ENCODE measurements at places on chromosomes 5 and 9. TPM values are rescaled to one million over a fixed set of nuclear protein-coding genes. Genes with fewer than 3 reads are reported as not detected.

DNA sequence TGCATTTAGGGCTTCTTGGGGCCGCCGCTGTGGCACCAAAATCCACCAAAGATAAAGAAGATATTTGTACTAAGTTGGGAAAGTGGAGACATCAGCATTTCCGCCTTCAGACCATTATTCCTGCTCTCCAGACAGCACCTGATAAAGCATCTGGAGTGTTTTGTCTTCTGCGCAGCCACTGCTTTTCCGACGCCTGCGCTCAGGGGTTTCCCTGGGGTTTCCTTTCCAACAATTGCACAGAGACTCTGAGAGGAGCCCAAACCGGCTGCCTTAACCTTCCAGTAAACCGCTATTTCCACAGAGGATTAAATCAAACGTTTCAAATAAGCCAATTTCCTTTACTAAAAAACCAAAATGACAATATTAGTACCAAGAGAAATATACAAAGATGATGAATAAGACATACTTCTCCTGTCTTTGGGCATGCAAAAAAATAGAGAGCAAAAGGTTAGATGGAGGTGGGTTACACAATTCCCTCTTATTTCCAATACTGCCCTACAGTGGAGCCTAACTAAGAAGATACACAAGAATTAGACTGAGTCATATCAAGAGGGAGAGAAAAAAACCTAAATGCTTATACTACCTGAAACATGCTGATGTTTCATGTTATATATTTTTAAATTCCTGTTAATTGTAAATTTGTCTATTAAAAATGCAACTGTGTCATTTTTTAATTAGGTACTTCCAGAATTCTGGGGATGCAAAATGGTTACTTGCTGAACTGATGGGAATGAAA, 98.4 kb downstream of the MAPKAP1 start:
- DNase-seq = no peak
- H3K4me3 ChIP-seq = no peak overlapping the region
- no peaks in the 10 kb centered on the region for H3K27me3 ChIP-seq
- no peaks in the 10 kb centered on the region for H3K36me3 ChIP-seq
- peaks cover 6% of the 10 kb centered on the region for H3K4me1 ChIP-seq
- no peak overlapping the region for H3K27ac ChIP-seq

GRCh38 chr5:81265101-81265500, 32.0 kb downstream of the CKMT2 start:
- no peak overlapping the region for H3K4me3 ChIP-seq
- no peak overlapping the region for H3K27ac ChIP-seq
- no peak for DNase-seq
- H3K36me3 ChIP-seq = no peaks in the 10 kb centered on the region
- no peaks in the 10 kb centered on the region for H3K27me3 ChIP-seq
- H3K4me1 ChIP-seq = peaks cover 8% of the 10 kb centered on the region

GRCh38 chr5:103667068-103667467, 104.5 kb upstream of the NUDT12 start:
- H3K4me1 ChIP-seq = no peaks in the 10 kb centered on the region
- H3K27ac ChIP-seq = no peak overlapping the region
- no peaks in the 10 kb centered on the region for H3K27me3 ChIP-seq
- no peaks in the 10 kb centered on the region for H3K36me3 ChIP-seq

DNA sequence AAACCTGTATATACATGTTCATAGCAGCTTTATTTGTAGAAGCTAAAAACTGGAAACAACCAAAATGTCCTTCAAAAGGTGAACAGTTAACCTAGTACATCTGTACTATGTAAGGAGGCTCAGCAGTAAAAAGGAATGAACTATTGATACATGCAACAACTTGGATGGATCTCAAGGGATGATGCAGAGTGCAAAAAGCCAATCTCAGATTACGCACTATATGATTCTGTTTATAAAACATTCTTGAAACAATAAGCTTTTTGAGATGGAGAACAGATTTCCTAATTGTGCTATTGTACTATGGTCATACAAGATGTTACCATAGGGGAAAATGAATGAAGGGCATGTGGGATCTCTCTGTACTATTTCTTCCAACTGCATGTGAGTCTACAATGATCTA, 88.9 kb downstream of the PAM start:
- no peaks in the 10 kb centered on the region for H3K36me3 ChIP-seq
- H3K27ac ChIP-seq = no peak overlapping the region
- DNase-seq = no peak
- no peaks in the 10 kb centered on the region for H3K27me3 ChIP-seq
- no peaks in the 10 kb centered on the region for H3K4me1 ChIP-seq

GRCh38 chr9:75455444-75455921, 367.2 kb downstream of the OSTF1 start:
- H3K27ac ChIP-seq = no peak overlapping the region
- H3K4me3 ChIP-seq = no peak overlapping the region
- no peak for DNase-seq

- H3K36me3 ChIP-seq = no peaks in the 10 kb centered on the region
- DNase-seq = no peak
- H3K4me3 ChIP-seq = no peak overlapping the region
Measured at GRCh38 chr5:35172533-35172932, 57.8 kb downstream of the PRLR start.

- no peaks in the 10 kb centered on the region for H3K4me1 ChIP-seq
- no peak overlapping the region for H3K4me3 ChIP-seq
- H3K27me3 ChIP-seq = no peaks in the 10 kb centered on the region
Measured at GRCh38 chr9:127710204-127710783, 3.5 kb downstream of the CFAP157 start.

Gene CCT5
- 76.7 TPM for total RNA-seq

DNA sequence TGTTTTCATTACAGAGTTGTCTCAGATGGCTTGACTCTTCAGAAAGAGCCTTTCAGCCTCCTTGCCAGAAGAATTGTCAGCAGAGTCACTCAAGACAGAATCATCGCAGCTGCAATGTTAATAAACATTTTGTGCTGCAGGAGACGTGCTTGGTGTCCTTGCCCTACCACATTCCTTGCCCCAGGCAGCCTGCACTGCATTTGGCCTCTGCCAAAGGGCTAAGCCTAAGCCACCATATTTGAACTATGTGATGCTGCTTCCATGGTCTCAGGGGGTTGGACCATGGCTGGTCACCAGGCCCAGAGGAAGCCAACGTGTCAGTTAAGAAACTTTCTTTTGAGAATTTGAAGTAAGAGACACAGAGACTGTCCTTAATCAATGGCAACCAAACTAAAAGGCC, 145.4 kb downstream of the ACTL7B start:
- no peaks in the 10 kb centered on the region for H3K36me3 ChIP-seq
- H3K27me3 ChIP-seq = no peaks in the 10 kb centered on the region
- H3K27ac ChIP-seq = no peak overlapping the region
- DNase-seq = no peak

Gene ASPN
- 8.4 TPM for total RNA-seq

- no peak overlapping the region for H3K4me3 ChIP-seq
- DNase-seq = peak; percentile 65
- no peaks in the 10 kb centered on the region for H3K36me3 ChIP-seq
- H3K27ac ChIP-seq = peak overlapping the region; percentile 88
- H3K4me1 ChIP-seq = peaks cover 32% of the 10 kb centered on the region
Measured at GRCh38 chr9:6671416-6671815, 25.9 kb upstream of the GLDC start.

DNA sequence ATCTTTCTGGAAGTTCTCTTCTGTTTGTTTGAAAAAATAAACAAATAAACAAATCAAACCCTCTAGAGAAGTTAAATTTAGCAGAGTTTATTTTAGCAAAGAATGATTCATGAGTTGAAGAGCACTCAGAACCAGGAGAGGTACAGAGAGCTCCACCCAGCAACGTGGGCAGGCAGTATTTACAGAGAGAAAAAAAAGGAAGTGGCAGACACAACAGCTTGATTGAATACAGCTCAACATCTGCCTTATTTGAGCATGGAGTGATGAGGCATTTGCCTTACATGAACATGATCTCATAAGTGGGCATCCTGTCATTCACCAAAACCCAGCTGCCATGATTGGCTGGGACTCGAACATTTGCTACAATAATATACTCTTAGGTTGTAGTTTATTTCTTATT, 381.6 kb upstream of the ADAMTS16 start:
- no peak overlapping the region for H3K27ac ChIP-seq
- DNase-seq = no peak
- no peaks in the 10 kb centered on the region for H3K27me3 ChIP-seq
- H3K4me3 ChIP-seq = no peak overlapping the region

GRCh38 chr9:28888806-28889205, 1315.5 kb upstream of the C9orf72 start:
- no peaks in the 10 kb centered on the region for H3K36me3 ChIP-seq
- DNase-seq = no peak
- H3K27me3 ChIP-seq = no peaks in the 10 kb centered on the region

DNA sequence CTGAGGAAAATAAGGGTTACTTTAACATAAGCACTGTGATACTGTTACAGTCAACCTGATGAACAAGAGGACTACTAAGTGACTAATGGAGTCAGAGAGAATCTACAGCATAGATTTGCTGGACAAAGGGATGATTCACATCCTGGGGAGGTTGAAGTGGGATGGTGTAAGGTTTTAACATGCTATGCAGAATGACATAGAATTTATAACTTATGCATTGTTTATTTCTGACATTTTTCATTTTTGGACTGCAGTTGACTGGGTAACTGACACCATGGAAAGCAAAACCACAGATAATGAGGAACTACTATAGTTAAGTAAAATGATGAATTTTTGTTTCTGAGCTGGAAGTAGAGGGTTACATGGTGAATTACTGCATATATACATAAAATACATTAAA, 389.2 kb downstream of the MAT2B start:
- no peaks in the 10 kb centered on the region for H3K4me1 ChIP-seq
- H3K4me3 ChIP-seq = no peak overlapping the region
- no peak overlapping the region for H3K27ac ChIP-seq
- no peaks in the 10 kb centered on the region for H3K36me3 ChIP-seq
- no peaks in the 10 kb centered on the region for H3K27me3 ChIP-seq

Data from right lobe of liver (tissue), 6 donors.